ENCODE measurements at places on chromosomes 16 and 17.

GRCh38 chr17:49213847-49214246 is 3.3 kb downstream of the ABI3 start:
- DNase-seq, result no peak

DNA sequence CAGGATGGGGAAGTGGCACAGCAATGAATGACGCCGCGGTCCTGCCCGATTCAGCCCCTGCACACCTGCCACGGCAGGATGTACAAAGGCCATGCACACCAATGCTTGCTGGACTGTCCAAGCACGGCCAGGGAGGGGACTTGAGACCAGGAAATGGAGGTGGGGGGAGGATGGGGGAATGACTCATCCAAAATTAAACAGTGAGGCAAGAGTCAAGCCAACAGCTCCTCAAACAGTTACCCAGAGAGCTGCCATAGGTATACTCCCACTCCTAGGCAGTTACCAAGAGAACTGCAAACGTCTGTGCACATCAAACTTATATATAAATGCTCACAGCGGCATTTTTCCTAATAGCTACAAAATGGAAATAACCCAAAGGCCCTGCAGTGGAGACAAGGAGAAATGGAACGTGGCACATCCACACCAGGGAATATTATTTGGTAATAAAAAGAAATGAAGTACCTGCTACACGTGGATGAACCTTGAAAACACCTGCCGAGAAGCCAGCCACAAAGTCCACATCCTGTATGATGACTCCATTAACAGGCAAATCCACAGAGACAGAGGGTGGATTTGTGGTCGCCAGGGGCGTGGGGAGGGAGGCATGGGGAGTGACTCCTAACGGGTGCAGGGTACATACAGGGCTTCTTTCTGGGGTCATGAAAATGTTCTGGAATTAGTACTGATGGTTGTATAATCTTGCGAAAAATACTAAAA is 54.1 kb downstream of the VAC14 start:
- peak; percentile 88 for DNase-seq

- DNase-seq, result no peak
Measured at GRCh38 chr16:10868596-10869469, 8.2 kb upstream of the CIITA start.

- DNase-seq, result no peak
Measured at GRCh38 chr17:50797135-50797810, 30.0 kb upstream of the ANKRD40CL start.

- DNase-seq, result no peak
Measured at GRCh38 chr17:37133136-37133535, 184.4 kb downstream of the AATF start.

GRCh38 chr17:76345377-76345974 is 8.2 kb downstream of the PRPSAP1 start:
- DNase-seq, result no peak

Data from HCEC 1CT (cell line).